ENCODE measurements at places on chromosomes 12 and 14.

- DNase-seq = no peak
These were observed 148.4 kb downstream of the PIWIL1 start for GRCh38 chr12:130486146-130486435.

GRCh38 chr14:50892255-50892654 lies 20.4 kb downstream of the ABHD12B start:
- no peak for DNase-seq

GRCh38 chr14:41817626-41818025 lies 210.9 kb downstream of the LRFN5 start:
- DNase-seq = no peak

GRCh38 chr14:70915415-70915814 lies 8.2 kb downstream of the PCNX1 start:
- DNase-seq = no peak

GRCh38 chr14:69059658-69060623 lies 80.8 kb upstream of the ACTN1 start:
- DNase-seq = no peak

GRCh38 chr12:67740711-67741110 lies 92.2 kb downstream of the DYRK2 start:
- DNase-seq = no peak

DNA sequence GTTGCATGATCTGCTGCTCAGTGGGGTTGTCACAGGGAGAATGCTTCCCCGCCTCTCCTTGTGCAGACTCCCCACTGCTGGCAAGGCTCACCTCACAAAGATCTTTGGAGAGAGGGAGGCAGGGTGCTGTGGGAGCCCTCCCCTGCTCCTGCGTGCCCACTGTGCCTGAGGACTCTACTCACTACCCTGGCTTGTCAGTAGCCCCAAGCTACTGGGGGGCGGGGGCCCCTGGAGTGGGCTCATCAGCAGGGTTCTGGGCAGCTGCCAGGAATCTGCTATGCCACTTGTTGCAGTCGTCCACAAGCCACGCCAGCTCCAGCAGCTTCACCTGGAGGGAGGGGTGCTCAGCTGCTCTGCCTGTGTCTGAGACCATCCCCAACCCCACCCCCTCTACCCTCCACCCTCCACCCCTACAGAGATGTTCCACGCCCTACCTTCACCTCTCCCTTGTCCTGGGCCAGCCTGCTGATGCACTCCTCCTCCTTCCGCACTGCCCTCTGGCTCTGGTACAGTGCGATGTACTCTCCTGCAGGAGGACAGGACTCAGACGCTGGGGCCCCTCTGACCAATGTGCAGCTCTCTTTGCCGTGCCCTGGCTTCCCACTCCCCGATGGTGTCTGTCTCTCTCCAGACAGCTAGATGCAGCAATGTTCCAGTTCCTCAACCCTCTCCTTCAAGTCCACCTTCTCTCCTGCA lies 14.2 kb upstream of the BLTP3B start:
- DNase-seq = no peak

DNA sequence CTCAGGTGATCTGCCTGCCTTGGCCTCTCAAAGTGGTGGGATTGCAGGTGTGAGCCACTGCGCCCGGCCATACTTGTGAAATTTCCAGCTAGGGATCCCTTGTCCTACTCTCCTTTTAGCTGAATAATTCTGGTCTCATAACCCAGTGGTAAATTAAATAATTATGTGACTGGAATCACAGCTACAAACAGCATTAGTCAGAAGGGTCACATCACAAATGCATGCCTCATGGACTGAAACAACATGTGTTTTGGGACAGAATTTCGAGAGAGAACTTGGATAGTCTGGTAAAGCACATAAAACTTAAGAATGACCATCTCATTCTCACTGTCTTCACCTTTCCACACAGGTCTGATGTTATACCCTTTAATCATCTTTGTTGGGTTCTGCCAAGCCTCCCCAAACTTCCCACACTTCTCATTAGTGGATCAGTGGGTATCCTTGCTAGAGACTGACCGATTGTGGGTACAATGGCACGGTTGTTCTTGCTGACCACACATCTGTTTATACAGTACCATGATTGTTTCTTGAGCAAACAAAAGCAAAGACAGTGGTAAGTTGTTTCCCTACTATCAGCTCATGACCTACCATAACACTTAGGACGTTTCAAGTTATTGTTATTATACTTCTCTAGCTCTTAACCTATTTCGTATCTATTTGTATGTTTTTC lies 5.1 kb downstream of the GPRC5D start:
- DNase-seq = no peak

DNA sequence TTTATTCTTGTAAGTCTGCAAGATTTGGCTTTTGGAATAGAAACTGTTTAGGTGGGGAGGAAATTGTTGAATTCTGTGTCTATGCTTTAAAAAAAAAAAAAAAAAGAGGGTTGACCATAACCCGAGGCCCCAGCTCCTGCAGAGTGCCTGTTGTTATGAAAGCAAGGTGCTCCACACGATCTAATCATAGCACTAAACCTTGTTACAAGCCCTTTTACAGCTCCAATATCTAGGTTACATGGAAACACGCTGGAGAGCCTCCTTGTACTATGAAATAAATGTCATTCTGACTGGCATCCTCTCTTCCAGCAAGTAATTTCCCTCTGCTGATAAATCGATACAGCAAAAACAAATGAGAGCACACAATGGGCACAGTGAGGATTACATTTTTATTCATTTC lies 303.1 kb upstream of the SOX5 start:
- no peak for DNase-seq

- no peak for DNase-seq
These were observed 20.3 kb downstream of the TTC6 start for GRCh38 chr14:37615582-37616289.

DNA sequence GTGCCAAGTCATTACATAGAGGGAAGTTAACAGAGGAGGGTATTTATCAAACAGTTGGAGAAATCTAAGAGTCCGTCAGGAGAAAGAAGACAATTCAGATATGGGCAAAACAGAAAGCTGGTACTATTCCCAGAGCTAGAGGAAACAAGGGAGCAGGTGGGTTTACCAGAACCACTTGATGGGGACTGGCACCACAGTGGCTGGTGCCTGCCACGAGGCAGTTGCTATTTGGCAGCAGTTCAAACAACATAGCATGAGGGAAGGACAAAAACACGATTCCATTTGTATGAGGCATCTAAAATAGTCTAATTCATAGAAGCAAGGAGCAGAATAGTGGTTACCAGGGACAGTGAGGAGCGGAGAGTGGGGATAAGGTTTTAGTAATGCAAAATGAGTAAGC lies 24.6 kb upstream of the KLRD1 start:
- no peak for DNase-seq

DNA sequence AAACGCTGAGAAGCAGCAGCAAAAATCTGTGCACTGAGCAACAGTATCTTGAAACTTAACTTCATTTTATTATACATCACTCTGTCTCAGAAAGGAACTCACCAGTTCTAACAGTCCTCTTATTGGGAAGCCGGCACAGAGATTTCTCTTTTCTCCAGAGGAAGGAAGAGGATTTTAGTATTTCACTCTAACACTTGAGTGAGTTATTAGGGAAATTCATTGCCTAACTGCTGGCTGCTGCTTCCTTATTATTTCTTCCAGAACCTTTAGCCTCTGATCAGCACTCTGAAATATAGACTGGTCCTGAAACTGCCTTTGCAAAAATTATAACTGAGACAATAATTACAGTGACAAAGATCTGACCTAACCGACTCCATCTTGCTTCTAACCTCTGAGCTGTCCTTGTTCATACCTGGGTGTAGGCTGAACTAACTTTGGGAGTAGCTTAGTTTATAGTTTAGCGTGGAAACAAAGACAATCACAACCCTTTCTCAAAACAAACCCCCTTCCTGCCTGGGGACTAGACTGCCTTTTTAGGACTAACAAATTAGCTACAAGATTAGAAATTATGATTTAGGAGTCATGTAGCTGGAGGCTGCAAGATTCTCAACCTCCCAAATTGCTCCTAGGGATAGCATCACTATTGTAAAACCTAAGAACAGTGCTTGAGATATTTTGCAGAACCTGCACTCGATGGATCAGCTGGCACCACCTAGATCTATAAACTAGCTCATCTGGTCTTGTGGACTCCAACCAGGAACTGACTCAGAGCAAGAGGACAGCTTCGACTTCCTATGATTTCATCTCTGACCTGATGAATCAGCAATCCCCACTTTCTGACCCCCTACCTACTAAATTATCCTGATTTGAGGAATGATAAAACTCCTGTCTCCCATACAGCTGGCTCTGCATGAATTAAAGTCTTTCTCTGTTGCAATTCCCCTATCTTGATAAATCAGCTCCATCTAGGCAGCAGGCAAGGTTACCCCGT lies 117.5 kb downstream of the DYRK2 start:
- DNase-seq = no peak

GRCh38 chr14:64970041-64970440 lies 2.1 kb downstream of the RAB15 start:
- DNase-seq = no peak

Measured in stimulated activated CD4-positive, alpha-beta T cell treated with anti-CD3 and anti-CD28 coated beads, TNF-alpha, amount 100 ng/mL, for 1 hour (primary cell).